ENCODE measurements at places on chromosomes 5 and 9.
A peak's percentile ranks its signal among the peaks of the same experiment; 100 is the strongest.

DNA sequence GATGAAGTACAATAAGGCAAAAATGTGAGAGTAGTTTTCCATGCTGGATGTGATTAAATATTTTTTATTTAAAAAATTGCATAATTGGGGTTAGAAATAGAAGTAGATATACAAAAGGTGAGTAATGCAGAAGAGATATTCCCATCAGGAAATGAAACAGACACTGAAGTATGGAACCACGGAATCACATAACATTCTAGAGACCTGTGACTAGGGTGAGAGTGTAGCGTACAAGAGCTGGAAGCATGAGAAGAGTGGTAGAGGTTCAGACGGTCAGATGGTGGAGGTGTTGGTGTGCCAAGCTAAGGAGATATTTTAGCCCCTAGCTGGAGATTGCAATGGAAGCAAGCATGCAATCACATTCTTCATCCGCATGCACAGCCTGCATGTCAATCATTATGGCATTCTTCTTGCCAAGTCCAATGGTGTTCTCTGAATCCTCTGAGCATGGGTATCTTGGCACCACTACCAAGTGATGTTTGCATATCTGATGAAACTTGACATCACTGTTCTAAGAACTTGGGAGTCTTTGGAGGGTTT lies 587.8 kb downstream of the PSAT1 start:
- no peak for DNase-seq

GRCh38 chr5:136039202-136039601 lies 10.4 kb downstream of the TGFBI start:
- DNase-seq: no peak

DNA sequence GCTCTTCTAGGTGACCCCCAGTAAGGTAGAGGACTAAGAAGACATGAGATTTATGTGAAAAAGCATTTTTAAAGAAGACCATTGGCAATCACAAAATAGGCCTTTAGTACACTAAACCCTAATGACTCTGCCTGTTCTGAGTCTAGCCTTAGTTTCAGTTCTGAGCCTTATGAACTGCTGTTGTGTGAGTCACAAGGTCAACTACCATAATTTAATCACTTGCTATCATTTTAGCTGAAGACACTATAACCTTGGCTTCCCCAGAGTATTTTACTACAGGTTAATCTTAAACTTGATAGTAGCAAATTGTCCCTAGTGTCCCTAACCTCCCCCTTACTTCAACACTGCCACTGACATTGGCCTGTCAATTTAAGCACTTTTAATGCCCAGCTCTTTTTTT lies 34.4 kb downstream of the APC start:
- peak; percentile 45 for DNase-seq

DNA sequence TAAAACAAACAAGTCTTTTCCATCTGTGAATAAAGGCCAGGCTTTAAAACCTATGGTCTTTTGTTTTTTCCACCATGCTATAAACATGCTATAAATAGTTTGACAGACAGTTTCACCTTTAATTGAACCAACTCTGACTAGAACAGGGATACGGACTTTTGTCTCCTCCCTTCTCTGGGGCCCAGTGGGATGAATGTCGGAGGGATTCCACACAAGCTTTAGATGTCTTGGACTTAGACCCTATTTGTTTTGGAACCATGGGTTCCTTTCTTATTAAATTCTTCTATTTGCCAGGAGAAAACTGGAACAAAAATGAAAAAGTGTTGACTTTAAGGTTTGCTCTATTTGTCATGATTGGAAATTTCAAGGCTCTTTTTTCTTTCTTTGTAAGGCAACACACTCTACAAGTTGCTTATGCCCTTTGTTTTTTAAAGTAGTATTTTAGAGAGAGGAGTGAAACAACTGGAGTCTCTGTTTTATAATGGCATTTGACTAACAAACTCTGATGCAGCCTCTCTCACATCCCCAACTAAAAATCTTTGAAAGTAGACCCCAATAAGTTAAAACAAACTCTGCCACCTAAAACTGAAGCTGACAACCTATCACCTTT lies 145.3 kb downstream of the MLLT3 start:
- DNase-seq: no peak

GRCh38 chr5:16502866-16503265 lies 37.3 kb upstream of the ZNF622 start:
- DNase-seq: no peak

- no peak for DNase-seq
Measured at GRCh38 chr9:112145886-112146285, 29.2 kb downstream of the SUSD1 start.

- DNase-seq: no peak
Measured at GRCh38 chr5:138752341-138752950, 779 bp upstream of the CTNNA1 start.

- peak; percentile 96 for DNase-seq
Measured at GRCh38 chr9:95793924-95794828, 81.3 kb upstream of the ERCC6L2 start.

- peak; percentile 74 for DNase-seq
Measured at GRCh38 chr5:126414874-126415502, 8.2 kb upstream of the GRAMD2B start.

GRCh38 chr5:9851458-9851857 lies 221.3 kb upstream of the TAS2R1 start:
- peak; percentile 84 for DNase-seq

DNA sequence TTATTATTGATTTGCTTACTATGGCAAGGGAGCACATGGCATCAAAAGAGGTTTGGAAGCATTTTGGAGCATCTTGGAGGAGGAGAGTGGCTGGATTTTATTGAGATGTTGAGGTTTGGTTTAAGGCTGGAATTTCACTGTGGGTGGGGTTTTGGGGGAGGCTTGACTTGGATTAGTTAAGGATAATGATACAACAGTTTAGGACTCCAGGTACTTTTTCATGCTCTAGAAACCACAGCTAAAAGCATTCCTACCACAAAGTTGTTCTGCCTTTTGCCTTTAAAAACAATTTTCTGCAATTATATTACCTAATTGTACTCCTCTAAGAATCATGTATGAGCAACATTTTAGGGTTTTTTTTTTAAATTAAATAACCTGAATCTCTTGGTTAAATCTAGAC lies 5.0 kb downstream of the GCNT4 start:
- DNase-seq: no peak

GRCh38 chr5:74016373-74016772 lies 390.4 kb downstream of the ARHGEF28 start:
- DNase-seq: no peak

DNA sequence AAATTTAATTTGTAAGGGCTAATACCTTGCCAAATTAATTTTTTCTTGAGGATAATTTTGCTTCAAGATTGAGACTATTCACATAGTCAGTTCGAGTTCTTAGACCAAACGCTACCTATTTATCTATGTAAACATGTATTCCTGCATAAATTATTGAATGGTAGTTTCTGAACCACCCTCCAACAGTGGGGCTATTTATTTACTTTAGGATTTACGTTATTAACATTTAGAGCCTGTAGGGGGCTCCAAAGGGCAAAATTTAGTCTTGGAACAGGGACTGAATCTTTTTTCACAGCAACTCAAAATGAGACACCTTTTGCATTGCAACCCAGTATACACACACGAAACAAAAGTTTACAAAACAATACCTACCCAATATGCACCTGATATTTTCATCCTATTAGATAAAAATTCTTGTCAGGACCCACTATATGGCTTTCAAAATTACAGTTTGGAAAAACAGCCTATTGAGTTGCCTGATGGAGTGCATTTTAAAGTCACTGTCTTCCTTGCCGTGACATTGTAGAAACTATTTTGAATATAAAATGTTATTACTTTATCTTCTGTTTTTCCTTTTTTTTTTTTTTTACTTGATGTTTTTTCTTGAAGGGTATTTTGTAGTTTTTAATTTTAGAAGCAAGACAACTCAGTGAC lies 47.1 kb upstream of the POU4F3 start:
- peak; percentile 62 for DNase-seq

GRCh38 chr5:74464512-74465209 lies 175.9 kb downstream of the ENC1 start:
- peak; percentile 35 for DNase-seq

GRCh38 chr9:11269036-11269435 lies 656.2 kb upstream of the PTPRD start:
- peak; percentile 5 for DNase-seq

DNA sequence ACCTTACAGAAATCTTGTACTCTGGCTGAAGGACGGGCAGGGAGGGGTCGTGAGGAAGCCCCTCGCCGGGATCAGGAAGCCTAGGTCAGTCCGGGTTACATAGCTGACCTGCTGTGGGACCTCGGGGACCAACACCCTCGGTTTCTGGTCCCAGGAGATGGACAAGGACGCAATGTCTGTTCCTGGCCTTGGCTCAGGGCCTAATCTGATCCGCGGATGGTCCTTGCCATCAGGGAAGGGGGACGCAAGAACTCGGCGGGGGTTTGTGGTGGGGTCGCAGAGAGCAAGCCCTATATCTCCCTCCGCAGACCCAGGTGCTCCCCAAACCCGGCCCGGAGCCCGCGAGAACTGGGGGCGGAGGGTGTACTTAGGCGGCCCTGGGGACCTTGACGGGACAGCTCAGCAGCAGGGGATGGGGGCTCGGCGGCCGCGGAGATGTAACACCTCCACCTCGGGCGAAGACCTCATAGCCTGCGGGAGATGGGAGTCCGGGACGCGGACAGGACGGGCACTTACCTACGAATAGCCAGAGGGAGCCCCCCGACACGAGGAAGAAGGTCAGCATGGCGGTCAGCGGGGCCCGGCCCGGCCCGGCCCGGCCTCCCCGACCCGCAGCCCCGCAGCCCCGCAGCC lies 353 bp downstream of the ACSL6 start:
- no peak for DNase-seq

- DNase-seq: no peak
Measured at GRCh38 chr9:5642170-5642569, 13.3 kb downstream of the RIC1 start.

DNA sequence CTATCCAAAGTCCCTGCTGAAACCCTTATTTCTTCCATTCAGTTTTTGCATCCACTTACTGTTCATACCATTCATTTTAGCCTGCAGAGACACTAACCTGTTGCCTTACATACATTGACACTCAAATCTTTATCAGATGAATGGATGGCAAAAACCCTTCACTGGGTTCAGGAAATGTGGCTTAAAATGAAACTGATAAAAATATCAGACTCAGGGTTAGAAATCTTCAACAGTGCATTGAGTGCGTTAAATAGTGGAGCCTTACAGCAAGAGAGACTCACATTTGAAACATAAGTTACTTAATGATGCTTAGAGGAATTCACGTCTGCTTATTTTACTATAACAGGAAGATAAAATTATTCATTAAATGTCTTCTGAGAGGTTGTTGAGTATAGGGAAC lies 28.0 kb upstream of the BNC2 start:
- no peak for DNase-seq

DNA sequence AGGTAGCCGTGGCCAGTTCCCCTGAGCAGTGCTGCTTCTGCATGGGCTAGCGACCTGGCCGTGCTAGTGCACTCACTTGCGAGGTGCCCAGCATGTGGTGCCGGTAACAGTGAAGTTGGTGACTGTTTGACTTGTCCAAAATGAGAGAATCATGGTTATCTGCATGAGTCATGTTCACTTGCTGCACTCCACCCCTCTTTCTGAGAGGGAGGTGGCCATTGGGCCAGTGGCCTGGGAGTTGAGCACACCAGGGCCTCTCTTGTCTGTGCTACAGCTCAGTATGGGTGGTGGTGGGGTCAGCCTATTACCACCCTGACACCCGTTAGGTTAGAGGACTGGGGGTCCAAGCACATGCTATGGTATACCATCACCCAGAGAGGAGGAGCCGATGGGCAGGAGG lies 55.4 kb upstream of the GARNL3 start:
- DNase-seq: no peak

DNA sequence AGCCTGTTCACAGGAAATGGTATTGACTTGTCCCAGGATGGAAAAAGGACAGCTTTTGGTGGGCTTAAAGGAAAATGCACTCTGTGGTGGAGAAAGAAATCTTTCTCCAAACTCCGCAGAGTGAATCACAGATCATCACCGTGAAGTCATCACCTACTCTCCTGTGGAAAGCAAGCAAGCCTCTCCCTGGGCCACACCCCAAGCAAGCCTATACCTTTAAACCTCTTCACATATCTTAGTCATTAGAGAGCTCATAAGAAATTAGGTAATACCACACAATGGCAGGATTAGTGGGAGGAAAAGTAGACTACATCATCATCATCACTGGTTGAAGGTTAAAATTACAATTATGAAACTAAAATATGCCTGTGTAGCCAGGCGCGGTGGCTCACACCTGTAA lies 23.2 kb downstream of the TLE1 start:
- DNase-seq: no peak

GRCh38 chr5:124452412-124452811 lies 294.0 kb downstream of the ZNF608 start:
- no peak for DNase-seq

- no peak for DNase-seq
Measured at GRCh38 chr5:154997746-154998145, 15.8 kb upstream of the KIF4B start.

DNA sequence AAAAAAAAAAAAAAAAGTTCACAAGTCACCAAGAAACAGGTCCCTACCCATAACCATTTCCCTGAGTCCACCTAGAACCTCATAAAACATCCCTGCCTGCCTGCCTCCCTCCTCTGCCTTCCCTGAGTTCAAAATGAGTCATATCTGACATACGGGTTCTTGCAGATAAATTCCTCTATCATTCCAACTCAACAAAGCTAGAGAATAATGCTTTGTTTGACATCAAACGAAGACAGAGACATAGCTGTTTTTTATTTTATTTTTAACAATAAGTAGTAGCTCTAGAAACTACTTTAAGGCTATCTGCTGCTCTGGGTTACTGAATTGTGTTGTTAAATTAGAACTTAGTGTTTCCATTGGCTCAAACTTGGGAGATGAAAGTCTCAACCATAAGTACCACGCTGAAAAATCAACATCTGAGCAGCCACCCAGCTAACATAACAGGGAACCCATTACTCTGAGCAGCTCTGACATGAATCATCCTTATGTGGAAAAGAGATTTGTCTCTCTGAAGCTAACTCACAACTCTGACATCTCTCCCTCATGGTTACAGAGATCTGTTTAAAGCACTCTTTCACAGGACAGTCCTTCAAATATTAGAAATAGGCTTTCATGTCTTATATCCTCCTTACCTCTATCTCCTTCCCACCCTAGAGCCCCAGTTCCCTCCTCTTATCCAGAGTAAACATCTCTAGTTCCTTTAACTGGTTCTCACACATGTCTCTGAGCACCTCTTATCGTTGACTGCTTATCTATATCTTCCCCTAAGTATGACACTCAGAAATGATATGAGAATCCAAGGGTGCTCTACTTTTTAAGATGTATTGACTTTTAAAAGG lies 12.1 kb downstream of the TMEM245 start:
- peak; percentile 78 for DNase-seq

DNA sequence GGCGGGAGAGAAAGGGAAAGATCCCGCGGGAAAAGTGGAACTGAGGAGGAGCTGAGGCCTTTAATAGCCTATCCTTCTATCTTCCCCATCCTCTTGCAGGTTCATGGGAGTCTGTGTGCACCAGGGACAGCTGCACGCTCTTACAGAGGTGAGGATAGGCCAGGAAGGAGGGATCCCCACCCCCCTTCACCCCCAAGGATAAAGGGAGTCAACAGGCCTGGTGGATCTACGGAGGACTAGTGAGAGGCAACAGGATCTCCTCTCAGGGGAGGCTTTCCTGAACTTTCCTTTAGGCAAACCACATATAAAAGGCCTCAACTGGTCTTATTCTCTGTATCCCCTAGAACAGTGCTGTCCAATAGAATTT lies 1.1 kb downstream of the TESK1 start:
- DNase-seq: no peak

GRCh38 chr9:111106202-111106601 lies 67.9 kb upstream of the LPAR1 start:
- no peak for DNase-seq

Measured in fibroblast of mammary gland (primary cell).